ENCODE measurements at places on chromosomes 12 and 14.
A peak's percentile ranks its signal among the peaks of the same experiment; 100 is the strongest.

- no peak for DNase-seq
Measured at GRCh38 chr14:30521899-30522736, 36.8 kb upstream of the G2E3 start.

- DNase-seq = no peak
Measured at GRCh38 chr12:110111476-110112334, 12.5 kb upstream of the IFT81 start.

- no peak for DNase-seq
Measured at GRCh38 chr12:22380031-22380430, 45.5 kb upstream of the ST8SIA1 start.

- peak; percentile 68 for DNase-seq
Measured at GRCh38 chr12:110661337-110661972, 27.5 kb downstream of the HVCN1 start.

- no peak for DNase-seq
Measured at GRCh38 chr14:33568935-33569579, 381.8 kb downstream of the EGLN3 start.

DNA sequence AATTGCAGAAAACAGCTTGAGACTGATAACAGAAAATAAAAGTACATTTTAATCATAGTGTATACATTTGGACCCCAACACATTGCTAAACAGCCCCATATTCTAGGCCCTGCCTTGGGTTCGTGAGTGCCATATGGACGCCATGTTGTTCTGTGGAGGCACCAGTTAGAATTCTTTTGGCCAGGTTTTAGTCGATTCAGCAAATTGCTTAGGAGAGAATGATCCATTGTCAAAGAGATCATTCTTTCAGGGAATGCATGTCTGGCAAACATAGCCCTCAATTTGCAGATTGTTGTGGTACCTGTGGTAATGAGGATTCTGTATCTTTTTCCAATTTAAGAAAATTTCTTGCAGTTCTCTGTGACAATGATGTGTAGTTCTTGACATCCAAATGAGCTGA, 183.6 kb upstream of the DDHD1 start:
- no peak for DNase-seq

DNA sequence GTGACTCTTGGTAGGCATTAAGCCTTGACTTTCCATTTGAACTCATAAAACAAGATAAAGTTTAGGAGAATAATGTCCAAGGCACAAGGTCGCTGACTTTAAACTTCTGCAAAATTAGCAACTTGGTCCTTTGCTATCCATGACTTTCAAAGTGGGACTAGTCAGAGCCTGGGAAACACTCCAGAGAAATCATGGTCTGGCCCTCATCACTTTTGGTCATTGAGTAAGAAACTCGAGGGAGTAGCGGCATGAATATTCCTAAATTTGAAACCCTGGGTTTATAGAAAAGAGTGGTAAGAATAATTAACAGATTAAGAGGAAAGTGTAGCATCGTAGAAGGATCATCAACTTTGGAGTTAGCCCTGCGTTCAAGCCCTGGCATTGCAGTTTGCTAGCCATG, 16.9 kb upstream of the APPL2 start:
- DNase-seq = no peak

GRCh38 chr12:75505706-75506312, 5.6 kb downstream of the KRR1 start:
- no peak for DNase-seq

GRCh38 chr12:90366286-90366685, 588.7 kb downstream of the CCER1 start:
- no peak for DNase-seq

GRCh38 chr12:127485528-127485927, 781.4 kb upstream of the TMEM132C start:
- DNase-seq = no peak

DNA sequence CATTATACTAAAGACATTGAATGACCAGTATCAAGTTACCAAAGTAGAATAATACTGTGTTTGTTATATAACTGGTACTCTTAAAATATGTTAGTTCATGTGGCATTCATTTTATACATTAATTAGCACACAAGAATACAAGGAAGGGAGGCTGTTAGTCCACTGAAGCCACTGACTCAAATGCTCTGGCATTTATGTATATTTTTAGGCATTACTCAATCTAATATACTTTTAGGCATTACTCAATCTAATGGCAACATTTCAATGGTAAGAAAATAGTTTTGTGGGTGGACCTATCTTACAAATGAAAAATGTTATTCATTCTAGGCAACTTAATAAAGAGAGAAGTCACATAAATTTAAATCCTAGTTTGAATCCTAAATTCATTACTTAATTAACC, 874.4 kb upstream of the USP15 start:
- no peak for DNase-seq

GRCh38 chr12:33440477-33440876, 858 bp upstream of the SYT10 start:
- DNase-seq = no peak

GRCh38 chr14:35553808-35554207, 19.8 kb downstream of the INSM2 start:
- no peak for DNase-seq

GRCh38 chr14:100372357-100373048, 49.4 kb downstream of the SLC25A47 start:
- DNase-seq = no peak

- DNase-seq = no peak
Measured at GRCh38 chr14:35140718-35141581, 18.6 kb downstream of the PRORP start.

- no peak for DNase-seq
Measured at GRCh38 chr12:8590842-8591545, 21.7 kb downstream of the AICDA start.

- no peak for DNase-seq
Measured at GRCh38 chr14:92633274-92633616, 115.2 kb downstream of the LGMN start.

DNA sequence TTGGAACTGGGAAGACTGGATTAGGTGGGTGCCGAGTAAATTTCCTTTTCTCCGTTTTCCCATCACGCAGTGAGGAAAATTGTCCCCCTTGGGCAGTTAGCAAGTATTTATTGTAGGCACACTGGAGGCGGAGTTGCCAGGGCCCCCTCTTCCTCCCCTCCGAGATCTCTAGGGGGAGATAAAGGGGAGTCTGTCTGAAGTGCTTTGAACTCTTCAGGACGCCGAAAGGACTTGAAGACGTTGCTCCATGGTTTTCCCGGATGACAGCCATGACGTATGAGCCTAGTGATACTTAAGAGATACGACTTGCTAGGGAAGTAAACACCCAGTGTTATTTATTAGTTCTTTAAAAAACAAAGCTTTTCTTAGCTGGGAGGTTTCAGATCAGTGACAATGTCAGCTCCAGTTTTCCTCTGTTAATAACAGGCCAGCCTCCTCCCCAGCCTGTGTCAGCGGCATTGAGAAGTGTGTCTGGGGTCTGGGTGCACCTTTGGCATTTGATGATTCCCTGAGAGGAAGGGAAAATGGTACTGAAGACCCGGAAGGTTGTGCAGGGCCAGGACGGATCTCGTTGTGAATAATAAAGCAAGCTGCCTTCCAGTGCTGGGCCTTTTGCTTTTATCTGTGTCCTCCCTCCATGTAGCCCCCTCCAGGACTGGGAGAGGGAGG, 78.7 kb downstream of the TSPAN9 start:
- DNase-seq = no peak

- DNase-seq = peak; percentile 8
Measured at GRCh38 chr14:38255408-38255672, 553 bp downstream of the CLEC14A start.

GRCh38 chr12:51351913-51352532, 5.5 kb upstream of the CELA1 start:
- no peak for DNase-seq

DNA sequence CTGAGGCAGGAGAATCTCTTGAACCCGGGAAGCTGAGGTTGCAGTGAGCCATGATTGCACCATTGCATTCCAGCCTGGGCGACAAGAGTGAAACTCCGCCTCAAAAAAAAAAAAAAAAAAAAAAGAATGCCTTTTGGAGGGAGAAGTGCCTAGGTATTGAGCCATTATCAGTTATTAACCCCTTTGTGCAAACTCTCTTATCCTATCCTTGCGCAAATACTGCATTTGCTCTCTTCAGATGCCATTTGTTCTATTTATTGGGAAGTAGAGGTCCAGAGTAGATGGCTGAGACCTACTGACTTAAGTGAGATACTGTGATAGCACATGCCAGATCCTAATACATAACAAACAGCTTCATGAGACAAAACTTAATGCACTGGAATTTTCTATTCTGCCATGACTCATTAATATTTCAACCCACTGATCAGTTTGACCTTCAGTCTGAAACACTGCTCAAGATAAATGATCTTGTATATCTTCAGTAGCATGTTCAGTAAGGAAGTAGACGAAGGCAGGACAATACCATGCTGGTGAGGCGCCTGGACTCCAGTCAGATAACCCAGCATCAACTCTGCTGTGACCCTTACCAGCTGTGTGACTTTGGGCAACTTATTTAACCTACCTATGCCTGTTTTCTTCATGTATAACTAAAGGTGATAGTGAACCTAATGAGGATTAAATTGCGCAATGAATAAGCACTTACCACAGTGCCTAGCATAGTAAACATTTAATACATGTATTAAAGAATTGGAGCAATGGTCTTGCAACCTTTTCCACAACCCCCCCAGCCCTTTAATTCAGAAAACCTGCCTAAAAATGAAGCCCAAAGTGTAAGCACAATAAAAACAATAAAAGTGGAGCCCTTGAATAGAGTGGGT, 5.7 kb upstream of the DNAAF2 start:
- no peak for DNase-seq

DNA sequence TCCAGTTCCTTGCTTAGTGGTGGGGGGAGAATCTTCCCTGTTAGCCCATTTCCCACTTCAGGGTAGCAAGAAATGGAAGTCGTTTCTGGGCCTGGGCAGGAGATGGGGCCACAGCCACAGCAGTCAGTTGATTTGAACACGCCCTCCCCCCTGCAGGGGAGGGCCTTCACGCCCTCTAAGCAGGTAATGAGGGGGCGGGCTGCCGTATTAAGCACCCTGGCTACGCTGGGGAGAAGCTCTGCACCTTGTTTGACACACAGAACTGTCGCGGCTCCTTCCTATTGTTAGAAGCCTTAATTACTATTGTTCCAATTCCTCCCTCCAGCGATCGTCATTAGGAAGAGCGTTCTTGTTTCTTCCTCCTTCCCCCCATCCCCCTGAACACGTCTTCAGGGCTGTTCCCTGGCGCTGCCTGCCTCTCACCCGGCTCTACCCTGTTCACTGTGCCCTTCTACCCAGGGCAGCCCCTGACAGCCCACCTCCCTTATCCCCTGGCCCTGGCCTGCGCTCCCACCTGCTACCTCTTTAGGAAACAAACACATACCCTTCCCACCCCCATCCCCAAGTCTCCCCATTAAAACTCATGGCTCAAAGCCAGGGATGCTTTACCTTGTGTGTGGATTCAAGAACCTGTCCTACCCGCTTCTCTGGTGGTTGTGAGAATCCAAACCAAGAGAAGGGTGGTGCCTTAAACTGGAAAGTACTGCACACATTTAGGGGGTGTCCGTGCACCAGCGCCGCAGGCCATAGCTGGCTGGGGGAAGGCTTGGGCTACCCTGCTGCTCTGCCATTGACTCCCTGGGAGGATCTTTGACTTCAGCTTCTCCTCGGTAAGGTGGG, 137.6 kb downstream of the TSPAN9 start:
- DNase-seq = no peak

GRCh38 chr12:79524507-79525148, 166.1 kb downstream of the PAWR start:
- no peak for DNase-seq

DNA sequence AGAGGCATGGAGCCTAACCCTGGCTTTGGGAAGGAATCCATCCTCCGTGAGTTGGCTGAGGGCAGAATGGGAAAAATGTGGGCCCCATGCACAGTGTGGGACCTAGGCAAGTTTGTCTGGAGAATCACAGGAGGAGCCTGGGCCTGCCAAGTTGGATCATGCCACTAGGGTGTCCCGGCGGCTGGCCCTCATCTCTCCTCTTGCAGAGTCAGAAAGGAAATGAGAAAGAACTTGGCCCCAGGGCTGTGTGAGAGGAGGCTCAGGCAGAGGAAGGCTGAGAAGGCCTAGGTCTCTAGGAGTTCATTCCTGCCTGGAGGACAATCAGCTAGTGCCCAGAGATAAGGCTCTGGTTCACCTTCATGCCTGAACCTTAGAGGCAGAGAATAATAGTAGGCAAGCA, 2.5 kb upstream of the ESRRB start:
- DNase-seq = no peak

DNA sequence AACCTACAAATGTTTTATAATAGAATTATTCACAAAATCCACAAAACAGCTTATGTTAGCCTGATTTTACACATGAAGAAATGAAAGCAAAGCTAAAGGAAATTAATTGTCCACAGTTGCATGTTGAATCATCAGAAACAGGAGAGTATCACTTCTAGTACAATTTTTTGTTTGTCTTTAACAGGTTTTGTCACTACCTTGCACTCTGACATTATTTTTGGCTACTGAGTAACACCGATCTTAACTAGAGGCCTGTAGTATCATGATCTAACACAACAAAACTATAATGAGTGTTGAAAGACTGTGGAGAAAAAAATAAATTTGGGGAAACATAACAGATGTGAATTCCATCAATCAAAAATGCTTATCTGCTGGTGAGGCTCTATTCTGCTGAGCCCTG, 60.1 kb downstream of the TAOK3 start:
- DNase-seq = no peak

DNA sequence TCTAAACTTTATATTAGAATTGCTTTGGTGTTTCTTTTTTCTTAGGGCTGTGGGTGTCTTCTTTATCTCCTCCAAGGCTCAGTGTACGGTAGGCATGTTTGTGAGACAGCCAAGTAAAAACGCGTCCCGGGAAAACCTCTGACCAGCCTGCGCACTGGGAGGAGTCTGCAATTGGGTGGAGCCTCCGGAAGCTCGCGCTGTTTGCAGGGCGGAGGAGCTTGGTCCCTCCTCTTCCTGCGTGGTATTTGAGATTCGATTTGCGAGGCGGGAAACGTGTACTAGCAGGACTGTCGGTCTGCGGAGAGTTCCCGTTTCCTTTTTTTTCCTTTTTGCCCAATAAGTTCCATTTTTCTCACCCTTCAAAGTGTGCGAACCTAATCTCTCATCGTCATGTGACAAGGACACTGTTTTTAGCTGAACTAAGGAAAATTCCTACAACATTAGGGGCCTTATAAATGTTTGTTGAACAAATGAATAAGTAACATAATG, 182.1 kb upstream of the OTX2 start:
- no peak for DNase-seq
